Fibroblast of skin of left quadriceps (primary cell): ENCODE measurements at places on chromosomes 12 and 14.

DNA sequence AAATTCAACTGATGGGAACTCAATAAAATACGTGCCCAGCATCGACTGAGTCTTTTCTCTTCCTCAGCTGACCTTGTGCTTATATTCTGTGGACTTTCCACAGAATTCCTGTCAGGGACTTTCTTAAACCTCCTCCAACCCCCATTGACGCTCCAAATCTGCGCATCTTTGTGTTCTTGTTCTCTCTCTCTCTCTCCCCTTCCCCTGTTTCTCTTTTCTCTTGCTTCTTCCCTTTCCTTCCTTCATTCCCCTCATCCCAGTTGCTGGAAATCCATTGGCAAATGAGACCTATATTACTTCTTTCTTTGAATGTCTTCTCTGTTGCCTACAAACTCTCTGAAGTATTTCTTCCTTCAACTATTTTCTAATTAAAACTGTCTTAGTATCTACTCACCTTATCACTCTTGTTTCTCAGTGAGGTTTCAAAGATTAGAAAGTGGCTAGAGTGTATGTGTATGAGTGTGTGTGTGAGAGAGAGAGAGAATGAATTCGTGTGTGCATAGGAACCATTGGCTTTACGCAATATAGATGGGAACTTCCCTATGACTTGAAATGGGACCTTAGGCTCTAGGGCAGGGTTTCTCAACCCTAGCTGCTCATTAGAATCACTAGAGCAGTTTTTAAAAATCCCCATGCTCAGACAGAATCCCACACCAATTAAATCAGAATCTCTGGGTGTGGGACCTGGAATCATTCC, 41.8 kb upstream of the DHRS7 start:
- DNase-seq: no peak

GRCh38 chr12:45217846-45218245, 2.0 kb downstream of the ANO6 start:
- no peak for DNase-seq

DNA sequence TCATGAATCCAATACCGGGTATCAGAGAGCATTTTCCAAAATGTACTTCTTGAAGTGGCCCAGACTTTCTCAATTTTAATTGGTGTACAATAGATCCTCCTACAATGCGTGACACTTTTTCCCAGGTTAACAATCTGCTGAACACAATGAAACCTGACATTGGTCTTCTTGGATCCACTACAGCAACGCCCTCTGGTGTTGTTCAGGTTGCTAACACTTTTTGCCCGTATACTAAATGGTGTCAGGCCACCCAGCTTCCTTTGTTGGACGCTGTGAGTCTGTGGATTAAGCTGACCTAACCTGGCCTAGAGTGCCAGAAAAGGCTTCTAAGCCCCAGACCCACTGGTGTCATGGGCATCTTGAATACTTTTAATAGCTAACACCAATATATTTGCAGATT, 89.2 kb downstream of the KCNK10 start:
- no peak for DNase-seq

GRCh38 chr12:15411842-15412241, 89.5 kb downstream of the PTPRO start:
- DNase-seq: no peak

DNA sequence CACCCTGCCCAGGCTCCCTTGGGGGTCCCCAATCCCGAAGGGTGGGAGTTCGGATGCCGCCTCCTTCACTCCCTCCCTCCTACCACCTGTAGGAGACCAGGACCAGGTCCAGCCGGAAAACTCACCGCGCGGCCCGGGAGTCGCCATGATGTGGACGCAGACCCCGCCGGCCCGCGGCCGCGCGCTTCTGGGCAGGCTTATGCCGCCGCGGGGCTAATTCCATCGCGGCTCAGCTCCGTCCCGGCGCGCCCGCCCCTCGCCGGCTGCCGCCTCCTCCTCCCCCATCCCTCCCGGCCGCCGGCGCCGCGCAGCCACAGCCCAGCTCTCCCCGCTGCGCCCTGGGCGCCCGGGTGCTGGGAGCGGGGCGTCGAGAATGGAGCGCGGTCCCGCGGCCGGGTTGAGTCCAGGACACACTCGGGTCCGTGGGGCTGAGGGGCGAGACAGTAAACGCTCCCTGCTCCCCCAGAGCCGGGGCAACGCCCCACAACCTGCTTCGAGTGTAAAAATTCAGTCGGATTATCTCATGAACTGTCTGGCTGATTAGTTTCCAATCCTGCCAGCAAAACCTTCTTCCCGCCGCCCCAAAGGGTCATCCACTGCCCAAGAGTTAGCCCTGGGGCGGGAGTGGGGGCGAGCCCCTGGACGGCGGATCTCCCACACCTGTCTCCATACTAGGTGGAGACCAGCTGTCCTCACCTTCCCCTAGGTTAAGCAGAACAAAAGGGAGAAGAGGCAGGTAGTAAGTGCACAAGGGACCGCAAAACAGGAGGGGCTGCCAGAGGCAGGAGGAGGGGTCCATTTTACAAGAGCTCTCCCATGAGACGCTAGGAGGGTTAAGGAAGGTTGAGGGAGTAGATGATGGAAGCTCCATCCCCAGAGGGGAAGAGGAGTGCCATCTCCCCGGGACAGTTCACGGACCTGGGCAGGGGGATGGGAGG, at the start of gene ANO2:
ANO2 (minus strand) TSS at position 189 of the 938 bp plus-strand sequence; CDS start at position 147, 42 bp downstream.
- DNase-seq: no peak
